ENCODE measurements at places on chromosomes 3 and 15.
A peak's percentile ranks its signal among the peaks of the same experiment; 100 is the strongest.

- DNase-seq = no peak
These were observed 241.6 kb upstream of the CNTN6 start for GRCh38 chr3:851098-851790.

GRCh38 chr3:146037697-146038096 lies 123.3 kb downstream of the PLOD2 start:
- no peak for DNase-seq

DNA sequence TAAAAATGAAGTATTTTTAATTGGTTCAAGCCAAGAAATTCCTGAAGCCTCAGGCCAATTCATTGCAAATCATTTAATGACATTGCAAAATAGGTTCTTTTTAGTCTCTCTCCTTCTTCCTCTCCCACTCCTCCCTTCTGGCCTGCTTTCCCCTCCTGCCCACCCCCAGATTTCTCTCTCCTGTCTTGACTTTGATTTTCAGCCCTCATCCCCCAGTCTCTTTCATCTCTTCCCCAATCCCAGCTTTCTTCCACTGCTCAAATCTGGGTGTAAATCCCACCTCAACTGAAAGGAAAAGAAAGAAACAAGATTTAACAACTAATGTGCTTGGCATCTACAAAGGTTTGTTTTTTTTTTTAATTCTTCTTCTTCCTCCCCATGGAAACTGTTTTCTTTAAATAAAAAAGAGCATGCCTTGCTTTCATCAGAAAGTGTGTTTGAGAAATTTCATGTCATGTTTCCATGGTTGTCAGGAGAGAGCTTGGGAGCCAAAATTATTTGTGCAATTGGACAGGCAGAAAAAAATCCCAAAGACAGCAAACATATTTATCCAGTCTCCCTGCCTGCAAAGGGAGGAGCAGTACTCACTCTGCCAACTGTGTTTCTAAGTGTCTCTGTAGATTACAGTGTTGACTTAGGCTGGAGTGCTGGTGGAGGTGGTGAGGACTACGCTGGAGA lies 50.4 kb downstream of the BOC start:
- no peak for DNase-seq

GRCh38 chr3:60045686-60046085 lies 995.9 kb upstream of the CFAP20DC start:
- no peak for DNase-seq

GRCh38 chr15:62334536-62334935 lies 169.5 kb upstream of the C2CD4B start:
- DNase-seq = no peak

- DNase-seq = no peak
These were observed 29.9 kb upstream of the VIPR1 start for GRCh38 chr3:42472555-42472954.

- DNase-seq = no peak
These were observed 96.7 kb upstream of the UMPS start for GRCh38 chr3:124633524-124633923.

DNA sequence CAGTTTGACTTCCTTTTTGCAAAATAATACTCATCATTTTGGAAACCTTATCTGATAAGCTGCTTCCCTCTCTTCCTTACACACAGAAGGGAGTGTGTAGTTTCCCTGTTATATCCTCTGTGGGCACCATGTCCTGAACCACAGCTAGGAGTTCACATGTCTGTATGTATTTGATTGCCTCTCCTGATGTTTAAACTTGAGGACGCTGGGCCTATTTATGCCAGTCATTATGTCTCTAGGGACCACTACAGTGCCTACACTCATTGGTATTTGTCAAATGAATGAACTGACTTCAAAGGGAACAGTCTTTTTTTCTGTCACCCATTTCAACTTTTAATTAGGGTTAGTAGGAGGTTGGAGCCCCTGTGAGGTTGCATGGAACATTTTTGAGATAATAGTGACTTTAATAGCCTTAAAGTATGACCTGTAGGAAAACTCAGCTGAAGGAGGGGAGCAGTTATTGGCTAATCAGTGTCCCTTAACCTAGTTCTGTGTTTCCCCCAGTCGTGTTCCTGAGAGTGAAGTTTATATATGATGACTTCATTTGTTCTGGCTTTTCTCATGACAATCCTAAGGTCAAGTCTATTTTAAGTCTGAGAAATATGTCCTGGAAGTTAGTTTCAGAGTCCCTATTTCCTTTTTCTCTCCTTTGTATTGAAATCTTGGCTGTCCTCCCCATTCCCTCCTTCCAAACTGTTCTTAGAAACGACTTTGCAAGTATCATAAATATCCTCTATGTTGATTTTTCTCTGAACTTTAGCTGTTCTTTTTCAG lies 28.9 kb downstream of the PDE8A start:
- DNase-seq = no peak

DNA sequence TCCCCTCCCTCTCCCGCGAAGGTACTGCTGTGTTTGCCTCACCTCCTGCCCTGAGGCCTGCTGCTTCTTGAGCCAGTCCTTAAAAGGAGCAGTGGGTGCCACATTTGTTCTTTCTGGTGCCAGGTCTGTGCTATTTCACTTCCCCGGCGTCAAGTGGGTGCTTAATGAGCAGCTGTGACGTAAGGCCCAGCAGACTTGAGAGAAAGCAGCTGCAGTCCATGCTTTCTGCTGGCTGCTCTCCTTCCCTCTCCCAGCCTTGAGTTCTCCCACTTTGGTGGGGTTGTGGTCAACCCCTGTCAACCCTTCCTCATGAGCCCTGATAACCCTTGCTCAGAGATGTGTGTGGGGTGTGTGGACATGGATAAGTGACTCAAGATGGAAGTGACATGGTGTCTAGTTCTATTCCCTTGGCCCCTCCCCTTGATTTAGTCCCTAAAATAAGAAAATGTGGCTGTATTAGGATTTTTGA lies 6.9 kb downstream of the INAFM2 start:
- DNase-seq = no peak

- no peak for DNase-seq
These were observed 275.6 kb downstream of the XXYLT1 start for GRCh38 chr3:194995334-194995733.

DNA sequence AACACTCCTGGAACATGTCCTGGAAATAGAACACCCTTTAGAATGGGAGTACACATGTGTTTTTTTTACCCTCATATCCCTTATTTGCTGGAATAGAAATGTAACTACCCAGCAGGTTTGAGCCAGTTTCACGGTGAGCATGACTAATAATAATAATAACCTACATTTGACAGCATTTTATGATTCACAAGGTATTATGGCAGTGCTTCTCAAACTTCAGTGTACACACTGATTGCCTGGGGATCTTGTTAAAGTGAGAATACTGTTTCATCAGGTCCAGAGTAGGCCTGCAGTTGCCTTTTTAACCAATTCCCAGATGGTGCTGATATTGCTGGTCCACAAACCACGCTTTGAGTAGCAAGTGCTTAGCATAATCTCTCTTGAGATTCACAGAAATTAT lies 63.9 kb downstream of the NFKBIZ start:
- DNase-seq = no peak

DNA sequence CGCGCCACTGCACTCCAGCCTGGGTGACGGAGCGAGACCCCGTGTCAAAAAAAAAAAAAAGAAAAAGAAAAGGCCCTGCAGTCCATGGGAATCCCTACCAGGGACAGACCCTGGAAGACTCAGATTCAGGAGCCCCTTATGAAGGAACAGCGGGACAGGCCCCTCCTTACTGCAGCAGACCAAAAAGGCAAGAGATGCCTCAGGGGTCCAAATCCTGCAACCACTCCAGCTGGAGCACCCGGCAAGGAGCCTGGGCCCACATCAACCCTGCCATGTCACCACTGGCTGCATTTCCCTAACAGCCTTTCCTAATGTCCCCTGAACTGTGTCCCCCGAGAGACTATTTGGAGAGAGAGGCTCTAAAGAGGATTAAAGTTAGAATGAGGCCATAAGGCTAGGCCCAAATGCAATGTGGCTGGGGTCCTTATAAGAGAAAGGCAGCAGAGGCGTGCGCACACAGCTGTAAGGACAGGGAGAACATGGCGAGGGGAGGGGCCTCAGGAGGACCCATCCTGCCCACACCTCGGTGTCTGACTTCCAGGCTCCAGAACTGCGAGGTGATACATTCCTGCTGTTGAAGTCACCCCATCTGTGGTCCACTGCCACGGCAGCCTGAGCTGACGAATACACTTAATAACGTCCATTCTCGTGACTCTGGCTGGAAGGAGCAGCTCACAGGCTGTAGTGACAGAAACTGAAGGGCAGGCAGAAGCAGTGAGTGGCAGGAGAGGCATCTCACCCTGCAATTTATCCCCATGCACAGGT lies 78.1 kb downstream of the ATP10A start:
- DNase-seq = no peak

GRCh38 chr15:58724466-58724865 lies 25.0 kb downstream of the ADAM10 start:
- peak; percentile 51 for DNase-seq

- no peak for DNase-seq
These were observed 166.6 kb downstream of the XXYLT1 start for GRCh38 chr3:195104340-195104739.

GRCh38 chr3:122314228-122314876 lies 10.7 kb upstream of the CSTA start:
- DNase-seq = no peak

DNA sequence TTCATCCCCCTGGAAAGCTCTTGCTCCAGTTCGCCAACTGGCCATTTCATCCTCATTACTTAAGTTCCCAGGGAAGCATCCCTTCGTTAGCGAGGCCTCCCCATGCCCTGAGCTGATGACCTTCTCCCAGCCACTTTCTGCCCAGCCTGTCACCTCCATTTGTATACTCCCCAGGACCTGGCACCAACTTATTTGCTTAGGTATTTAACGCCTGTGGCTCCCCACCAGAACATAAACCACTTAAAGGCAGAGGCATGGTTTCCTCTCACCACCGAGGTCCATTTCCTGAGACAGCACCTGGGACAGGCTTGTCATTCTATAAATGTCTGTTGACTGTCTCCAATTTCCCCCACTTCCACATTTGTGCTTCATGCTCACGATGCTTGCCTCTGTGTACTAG lies 189.0 kb downstream of the ZNF621 start:
- no peak for DNase-seq

DNA sequence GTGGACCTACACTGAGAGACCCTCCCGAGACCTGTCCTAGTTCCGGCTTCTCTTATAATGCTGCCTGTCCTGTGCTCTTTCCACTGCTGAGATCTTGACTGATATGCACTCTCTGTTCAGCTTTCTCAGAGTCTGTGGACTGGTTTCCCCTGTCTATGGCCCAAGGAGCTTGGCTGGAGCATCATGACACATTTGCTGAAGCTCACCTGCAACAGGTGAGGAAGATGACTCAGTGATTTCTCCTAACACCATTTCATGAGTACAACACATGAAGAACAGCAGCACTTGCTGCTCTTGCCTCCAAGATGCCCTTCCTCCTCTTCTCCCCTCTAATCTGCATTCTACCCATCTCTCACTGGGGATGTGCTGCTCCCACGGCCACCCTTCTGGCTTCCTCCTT lies 92.1 kb downstream of the DUT start:
- no peak for DNase-seq

DNA sequence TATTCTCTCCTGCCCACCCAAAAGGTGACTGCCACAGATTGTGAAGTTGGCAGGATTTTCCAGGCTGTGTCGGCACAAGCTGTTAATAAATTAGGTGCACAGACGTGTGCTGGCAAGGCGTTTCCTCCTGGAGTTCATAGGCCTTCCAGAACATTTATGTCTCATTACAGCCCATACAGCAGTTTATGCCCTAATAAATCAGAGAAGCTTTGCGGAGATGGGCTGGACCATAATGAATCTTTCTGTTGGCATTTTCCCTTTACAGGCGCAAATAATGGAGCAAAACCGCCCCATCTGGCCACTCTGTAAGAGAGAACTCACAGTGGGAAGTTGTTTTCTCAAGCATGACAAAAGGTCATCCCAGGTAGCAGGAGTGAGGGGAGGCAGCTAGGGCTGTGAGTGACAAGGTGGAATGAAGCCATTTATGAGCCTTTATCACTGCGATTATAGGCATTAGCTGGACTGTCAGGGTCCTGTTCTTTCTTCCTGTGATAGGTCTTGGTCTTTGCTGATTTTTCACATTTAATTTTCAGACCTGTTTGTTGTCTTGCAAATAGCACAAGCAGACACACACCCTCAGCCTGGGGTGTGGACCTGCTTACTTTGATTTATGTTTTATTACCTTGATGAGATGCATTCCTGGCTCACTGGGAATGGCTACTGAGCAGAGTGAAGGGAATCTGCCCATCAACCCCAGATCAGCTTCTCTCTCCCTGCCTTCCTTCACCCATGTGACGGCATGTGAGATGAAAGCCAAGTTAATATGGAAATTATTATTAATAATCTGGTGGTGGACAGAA lies 257.5 kb downstream of the LRTM1 start:
- no peak for DNase-seq
